ENCODE measurements at places on chromosomes 6 and 20.

DNA sequence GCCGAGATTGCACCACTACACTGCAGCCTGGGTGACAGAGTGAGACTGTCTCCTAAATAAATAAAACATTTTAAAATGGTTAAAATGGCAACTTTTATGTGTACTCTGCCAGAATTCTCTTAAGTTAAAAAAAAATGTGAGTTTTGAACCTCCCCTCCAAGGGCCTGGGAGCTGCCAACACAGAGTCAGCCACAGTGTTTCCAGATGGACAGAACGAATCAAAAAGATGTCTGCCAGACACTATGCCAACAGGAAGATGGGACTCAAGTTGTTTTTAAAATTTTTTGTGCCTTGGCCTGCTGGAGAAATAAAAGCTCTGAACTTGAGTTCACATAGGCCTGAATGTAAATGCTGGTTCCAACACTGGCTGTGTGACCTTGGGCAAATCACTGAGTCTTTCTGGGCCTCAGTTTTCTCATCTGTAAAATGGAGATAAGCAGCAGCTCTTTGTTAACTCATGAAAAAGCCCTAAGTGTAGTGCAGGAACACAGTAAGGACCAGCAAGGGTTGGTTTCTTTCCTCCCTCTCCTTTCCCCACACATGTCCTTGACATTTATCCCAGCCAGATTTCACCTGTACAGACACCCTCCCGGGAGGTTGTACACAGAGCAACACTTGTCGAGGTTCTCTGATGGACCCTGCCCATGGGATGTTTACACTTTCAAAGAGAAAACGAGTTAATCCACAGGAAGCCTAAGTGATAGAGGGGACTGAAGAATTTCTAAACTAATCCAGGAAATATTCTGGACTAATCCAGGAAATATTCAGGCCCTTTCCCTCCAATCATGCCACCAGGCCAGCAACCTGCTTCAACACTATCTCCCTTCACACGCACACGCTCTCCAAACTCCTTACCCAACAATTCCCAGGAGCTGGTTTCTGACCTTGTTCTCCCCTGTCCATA, 35.0 kb downstream of the MRPL14 start:
- DNase-seq = no peak
- no peak overlapping the region for H3K27ac ChIP-seq
- H3K36me3 ChIP-seq = no peaks in the 10 kb centered on the region
- H3K4me1 ChIP-seq = no peaks in the 10 kb centered on the region
- no peak overlapping the region for H3K4me3 ChIP-seq

DNA sequence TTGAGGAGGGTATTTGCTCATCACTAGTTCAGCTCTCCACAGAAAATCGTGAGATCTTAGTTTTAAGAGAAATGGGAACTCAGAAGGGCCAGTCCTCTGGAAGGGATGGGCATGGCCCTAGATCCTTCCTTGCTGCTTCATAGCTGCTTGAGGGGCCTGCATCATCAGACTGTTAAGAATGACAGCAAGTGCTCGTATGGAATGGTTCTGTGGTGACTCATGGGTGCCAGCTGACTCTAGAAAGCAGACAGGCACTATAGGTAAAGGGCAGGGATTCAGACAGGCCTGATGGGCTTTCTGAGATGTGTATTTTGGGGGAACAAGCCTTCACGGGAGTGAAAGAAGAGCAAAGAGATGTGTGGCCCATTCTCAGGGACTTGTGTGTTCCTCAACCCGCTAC, 90.8 kb downstream of the MYLK4 start:
- no peak overlapping the region for H3K4me3 ChIP-seq
- no peak for DNase-seq
- no peaks in the 10 kb centered on the region for H3K27me3 ChIP-seq
- H3K4me1 ChIP-seq = peaks cover under 1% of the 10 kb centered on the region
- no peaks in the 10 kb centered on the region for H3K36me3 ChIP-seq

DNA sequence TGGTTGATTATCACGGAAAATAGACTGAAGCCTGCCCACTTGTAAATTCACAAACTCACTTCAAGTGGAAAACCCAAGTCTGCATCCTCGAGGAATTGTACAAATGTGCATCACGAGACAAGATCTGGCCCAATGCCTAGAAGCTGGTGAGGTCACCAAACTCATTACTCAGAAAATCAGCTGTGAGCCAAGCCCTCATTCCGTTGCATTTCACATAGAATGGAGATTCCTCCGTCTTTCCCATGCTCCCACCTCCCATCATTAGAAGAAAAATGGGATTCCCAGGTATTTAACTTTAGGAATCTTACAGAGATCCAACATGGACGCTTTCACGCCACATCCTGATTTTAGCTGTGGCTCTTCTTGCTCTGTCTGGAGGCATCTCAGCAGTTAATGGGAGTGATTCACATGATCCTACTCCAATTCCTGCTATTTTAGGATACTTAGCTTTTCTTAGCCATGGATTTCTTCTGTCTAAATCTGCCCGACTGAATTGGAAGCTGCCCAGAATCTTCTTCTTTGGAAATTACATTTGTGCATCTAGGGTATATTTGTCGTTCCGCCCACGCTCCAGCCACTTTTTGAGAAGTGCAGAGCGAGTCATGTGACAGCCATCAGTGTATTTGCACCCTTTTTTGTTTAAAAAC, 68.7 kb upstream of the STMND1 start:
- no peak for DNase-seq
- no peak overlapping the region for H3K4me3 ChIP-seq
- no peaks in the 10 kb centered on the region for H3K4me1 ChIP-seq

- peaks cover 10% of the 10 kb centered on the region for H3K4me1 ChIP-seq
- H3K27ac ChIP-seq = no peak overlapping the region
- no peak for DNase-seq
- no peaks in the 10 kb centered on the region for H3K36me3 ChIP-seq
- H3K4me3 ChIP-seq = no peak overlapping the region
Measured at GRCh38 chr6:18025596-18025995, 38.2 kb upstream of the KIF13A start.

- H3K27ac ChIP-seq = no peak overlapping the region
- DNase-seq = no peak
- H3K4me1 ChIP-seq = no peaks in the 10 kb centered on the region
- no peaks in the 10 kb centered on the region for H3K36me3 ChIP-seq
- H3K27me3 ChIP-seq = no peaks in the 10 kb centered on the region
Measured at GRCh38 chr6:136039185-136039584, 187.7 kb downstream of the PDE7B start.
